ENCODE measurements at places on chromosomes 1 and 21. TPM values are rescaled to one million over a fixed set of nuclear protein-coding genes. Genes with fewer than 3 reads are reported as not detected.

GRCh38 chr1:201377611-201378092, at the start of gene TNNT2:
TNNT2 (minus strand) TSS chr1:201377680; CDS start chr1:201373254, 4,426 bp downstream.
- H3K27ac ChIP-seq, result no peak within 1 kb of the TSS
- no peak within 1 kb of the TSS for H3K4me3 ChIP-seq
- peaks cover 19% of the 10 kb centered on the region for H3K27me3 ChIP-seq
- no peak for DNase-seq
- no peaks in the 10 kb centered on the region for H3K36me3 ChIP-seq
- no peaks in the 10 kb centered on the region for H3K4me1 ChIP-seq

- peak; percentile 66 for DNase-seq
- no peaks in the 10 kb centered on the region for H3K27me3 ChIP-seq
- peaks cover 24% of the 10 kb centered on the region for H3K36me3 ChIP-seq
- H3K4me3 ChIP-seq, result no peak overlapping the region
Observed at GRCh38 chr1:10339815-10340214, 59.0 kb upstream of the PGD start.

DNA sequence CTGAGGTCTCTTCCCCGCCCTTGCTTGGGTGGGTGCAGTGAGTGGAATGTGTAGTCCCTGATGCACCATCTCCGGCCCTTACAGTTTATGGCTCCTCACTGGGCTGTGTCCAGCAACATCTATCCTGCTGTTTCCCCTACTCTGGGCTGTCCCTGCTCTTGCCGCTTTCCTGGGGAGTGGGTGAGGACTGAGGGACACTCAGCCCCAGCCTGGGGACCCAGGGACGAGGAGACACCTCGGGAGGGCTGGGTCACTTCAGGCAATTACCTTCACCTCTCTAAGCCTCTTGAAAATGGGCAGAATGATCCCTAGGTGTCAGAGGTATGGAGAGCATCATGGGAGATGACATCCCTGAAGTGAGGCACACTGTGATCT, 13.6 kb upstream of the LRP8 start:
- no peaks in the 10 kb centered on the region for H3K36me3 ChIP-seq
- H3K4me1 ChIP-seq, result no peaks in the 10 kb centered on the region
- DNase-seq, result no peak

The XKR8 gene
- 8.0 TPM for polyA plus RNA-seq

The GJA5 gene
- polyA plus RNA-seq, result 16.0 TPM

The CD2 gene
- polyA plus RNA-seq, result 2.1 TPM

The EPHX1 gene
- 25.6 TPM for polyA plus RNA-seq

The THAP3 gene
- polyA plus RNA-seq, result 16.4 TPM
